ENCODE measurements at places on chromosomes 5 and 9.

GRCh38 chr5:2732850-2733249, 18.6 kb downstream of the IRX2 start:
- no peak for DNase-seq

- peak; percentile 12 for DNase-seq
Measured at GRCh38 chr5:43121913-43122484, 1.3 kb downstream of the ZNF131 start.

DNA sequence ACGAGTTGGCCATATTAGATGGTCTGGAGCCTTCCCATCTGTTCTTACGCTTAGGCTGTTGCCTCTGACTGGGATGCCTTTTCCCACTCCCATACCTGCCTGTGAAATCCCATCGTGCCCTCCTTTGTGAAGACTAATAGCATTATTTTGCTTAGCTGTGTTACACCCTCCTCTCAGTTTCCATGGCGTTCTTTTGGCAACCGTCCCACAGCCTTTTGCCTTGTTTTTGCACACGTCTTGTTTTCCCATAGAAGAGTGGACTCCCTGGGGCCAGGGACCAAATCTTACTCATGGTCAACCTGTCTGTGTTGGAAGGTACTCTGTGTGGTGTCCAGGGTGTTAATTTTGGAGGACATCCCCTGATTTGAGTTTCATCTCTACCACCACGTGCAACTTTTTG, 242.1 kb downstream of the HSPA4 start:
- no peak for DNase-seq

DNA sequence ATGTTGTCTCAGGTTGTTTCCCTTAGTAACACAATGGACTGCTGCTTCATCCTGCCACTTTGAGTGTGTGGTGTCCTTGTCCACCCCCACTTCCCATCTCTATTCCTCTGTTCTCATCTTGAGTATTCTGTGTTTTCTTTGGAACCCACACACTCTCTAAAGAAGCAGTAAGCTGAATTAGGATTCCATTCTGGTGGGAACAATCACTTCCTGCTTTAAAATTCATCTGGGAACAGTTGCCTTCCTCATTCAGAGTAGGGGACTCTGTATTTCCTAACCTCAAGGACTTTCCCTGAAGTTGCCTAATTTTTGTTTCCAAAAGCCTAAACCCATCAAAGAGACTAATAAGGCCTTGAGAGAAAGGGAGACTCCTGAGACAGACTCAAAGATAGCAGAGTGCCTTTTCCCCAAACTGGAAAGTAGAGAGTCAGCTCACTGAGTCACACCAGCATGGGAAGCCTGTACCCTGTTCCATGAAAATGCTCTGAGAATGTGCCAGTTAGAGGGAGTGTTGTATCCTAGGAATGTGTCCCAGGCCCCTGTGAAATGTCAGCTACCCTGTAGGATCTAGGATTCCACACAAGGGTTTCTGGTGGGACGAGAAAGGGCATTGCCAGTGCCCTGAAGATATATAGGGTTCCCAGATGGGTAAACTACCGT, 63.6 kb downstream of the CCDC192 start:
- no peak for DNase-seq

GRCh38 chr5:52799358-52799982, 11.8 kb downstream of the ITGA1 start:
- DNase-seq = no peak

GRCh38 chr5:139816566-139816965, 21.0 kb downstream of the PSD2 start:
- DNase-seq = no peak

GRCh38 chr9:112378328-112379176, 1.4 kb upstream of the HSDL2 start:
- DNase-seq = no peak

DNA sequence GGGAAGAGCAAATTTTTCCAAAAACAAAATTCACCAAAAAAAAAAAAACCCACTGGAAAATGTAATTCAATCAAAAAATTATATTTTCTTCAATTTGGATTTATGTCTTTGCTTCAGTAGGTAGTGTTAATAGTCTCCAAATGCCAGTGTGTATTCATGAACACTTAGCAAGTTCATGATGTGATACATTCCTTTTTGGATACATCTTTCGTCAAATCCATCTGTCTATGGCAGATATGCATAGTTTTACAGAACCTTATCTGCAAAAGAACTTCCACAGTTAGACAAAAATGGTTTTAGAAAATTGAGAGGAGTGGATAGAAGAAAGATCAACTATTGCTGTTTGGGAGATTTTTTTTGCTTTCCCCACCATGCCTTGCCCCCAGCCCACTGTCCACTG, 214.6 kb downstream of the DEPDC1B start:
- no peak for DNase-seq

Measured in NCI-H1048 (cell line).